ENCODE measurements at places on chromosomes 4 and X.

DNA sequence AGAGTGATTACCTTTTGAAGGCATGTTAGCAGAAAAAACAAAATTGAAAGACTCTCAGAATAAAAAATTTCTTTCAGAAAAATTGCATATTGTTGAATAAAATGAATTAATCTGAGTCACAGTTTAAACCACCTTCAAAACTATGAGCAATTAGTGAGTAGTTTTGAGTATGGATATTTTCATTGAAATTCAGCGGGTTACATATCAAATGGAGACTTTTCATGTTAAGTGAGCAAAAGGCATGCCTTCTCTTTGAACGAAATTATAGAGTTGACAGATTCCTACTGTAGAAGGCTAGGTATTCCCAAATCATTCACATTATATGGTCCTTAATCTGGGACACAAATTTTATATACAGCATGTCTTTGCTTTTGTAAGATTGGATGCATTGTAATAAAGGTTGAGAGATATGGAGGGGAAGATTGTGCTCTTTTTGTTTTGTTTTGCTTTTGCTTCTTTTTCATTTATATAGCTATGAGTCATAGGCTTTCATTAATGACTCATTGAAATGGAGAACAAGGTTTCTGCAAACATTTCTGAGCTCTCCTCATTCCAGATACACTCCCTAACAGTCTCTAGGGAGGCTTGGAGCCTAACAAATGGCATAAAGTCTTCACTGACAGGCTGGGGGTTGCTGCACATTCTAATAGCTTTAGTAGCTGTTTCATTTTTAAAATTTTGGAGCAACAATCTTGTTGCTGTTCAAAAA lies 21.6 kb downstream of the PCDH18 start:
- no peak for DNase-seq

- DNase-seq = no peak
These were observed 43.0 kb downstream of the LRP2BP start for GRCh38 chr4:185352741-185353140.

GRCh38 chrX:74248889-74249288 lies 55.1 kb upstream of the ZCCHC13 start:
- DNase-seq = no peak

GRCh38 chr4:99100876-99101275 lies 12.3 kb upstream of the ADH5 start:
- no peak for DNase-seq

DNA sequence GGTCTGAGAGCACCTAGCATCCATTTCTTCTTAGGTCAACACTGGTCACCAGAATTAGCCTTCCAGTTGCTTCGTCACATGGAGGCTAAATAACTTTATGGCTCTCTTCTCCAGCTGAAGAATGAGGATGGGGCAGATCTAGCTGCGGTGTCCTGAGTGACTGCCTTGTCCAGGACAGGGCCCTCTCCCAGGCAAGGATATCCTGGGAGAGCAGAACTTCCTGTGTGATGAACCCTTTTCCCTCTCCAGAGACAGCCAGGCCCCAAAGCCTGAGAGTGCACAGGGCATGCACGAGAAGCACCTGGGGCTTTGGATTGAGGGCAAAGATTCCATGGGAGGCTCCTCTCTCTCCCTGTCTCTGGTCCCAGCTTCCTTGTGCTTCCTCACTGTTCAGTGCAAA lies 108.2 kb upstream of the MAMLD1 start:
- no peak for DNase-seq

DNA sequence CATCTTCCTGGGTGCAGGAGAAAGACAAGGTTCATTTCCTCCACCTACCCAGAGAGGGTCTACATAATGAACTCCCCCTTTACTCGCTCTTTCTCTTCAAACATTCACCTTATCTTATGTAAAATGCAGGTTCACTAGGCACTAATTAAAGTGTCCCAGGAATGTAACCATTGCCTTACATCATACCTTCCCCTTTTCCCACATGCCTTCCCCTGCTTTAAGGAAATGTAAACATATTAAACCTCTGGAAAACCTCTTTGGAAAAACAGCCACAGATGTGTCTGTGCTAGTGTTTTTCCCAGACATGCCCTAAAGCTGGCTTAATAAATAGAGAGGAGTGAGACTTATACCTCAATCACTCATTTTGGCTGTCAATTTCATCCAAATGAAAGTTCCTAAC lies 15.8 kb downstream of the TBC1D9 start:
- no peak for DNase-seq

- DNase-seq = no peak
These were observed 5.6 kb downstream of the HAND2 start for GRCh38 chr4:173524218-173525117.
